ENCODE measurements at places on chromosomes 7 and 10. TPM values are rescaled to one million over a fixed set of nuclear protein-coding genes. Genes with fewer than 3 reads are reported as not detected.

- DNase-seq: no peak
These were observed 1.3 kb downstream of the NOS3 start for GRCh38 chr7:150992051-150992640.

- no peak for DNase-seq
These were observed 35.9 kb upstream of the SLF2 start for GRCh38 chr10:100876585-100877460.

DNA sequence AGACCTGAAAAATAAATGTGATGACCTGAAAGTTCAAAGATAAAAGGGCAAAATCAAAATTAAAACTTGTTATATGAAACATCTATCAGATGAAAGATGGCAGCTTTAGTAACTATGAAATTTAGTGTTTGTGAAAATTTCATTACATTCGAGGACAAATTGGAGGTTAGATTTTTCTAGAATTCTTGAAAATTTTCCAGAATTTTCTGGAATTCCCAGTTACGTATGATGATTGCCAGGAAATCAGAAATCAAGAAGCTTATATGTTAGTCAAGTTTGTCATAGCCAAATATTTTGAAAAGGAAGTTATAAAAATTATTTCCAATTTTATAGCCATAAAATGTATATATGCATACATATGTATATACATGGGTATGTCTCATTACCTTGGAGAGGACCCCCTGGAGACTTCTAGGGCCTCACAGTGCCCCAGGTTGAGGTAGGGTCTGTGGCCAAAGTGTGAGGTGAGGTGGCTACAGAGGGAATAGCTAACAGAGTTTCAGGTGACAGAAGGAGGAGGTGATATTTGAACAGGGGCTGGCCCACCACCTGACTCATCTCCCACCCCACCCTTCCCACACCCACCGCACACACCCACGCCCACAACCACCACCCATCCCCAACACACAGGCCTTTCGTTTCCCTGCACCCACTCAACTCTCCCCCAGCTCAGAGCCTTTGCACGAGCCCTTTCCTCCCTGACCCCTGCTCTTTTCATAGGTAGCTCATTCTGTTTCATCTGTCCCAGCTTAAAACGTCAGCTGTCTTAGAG, 21.5 kb downstream of the C10orf105 start:
- DNase-seq: peak; percentile 62

- DNase-seq: no peak
These were observed 31.5 kb downstream of the SHTN1 start for GRCh38 chr10:116973371-116973905.

The HOXA9 gene
- total RNA-seq: 0.39 TPM

The GIMAP8 gene
- total RNA-seq: 17.7 TPM

DNA sequence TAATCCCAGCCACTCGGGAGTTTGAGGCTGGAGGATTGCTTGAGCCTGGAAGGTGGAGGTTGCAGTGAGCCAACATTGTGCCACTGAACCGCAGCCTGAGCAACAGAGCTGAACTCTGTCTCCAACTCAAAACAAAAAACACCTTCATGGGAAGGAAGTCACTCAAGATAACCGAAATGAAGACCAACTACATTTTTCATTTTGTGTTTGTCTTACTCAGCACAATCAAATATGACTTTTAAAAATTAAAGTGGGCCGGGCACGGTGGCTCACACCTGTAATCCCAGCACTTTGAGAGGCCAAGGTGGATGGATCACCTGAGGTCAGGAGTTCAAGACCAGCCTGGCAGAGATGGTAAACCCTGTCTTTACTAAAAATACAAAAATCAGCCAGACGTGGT, 40.0 kb downstream of the CREM start:
- DNase-seq: no peak

- no peak for DNase-seq
These were observed 102.3 kb upstream of the MTPN start for GRCh38 chr7:136079478-136079892.

DNA sequence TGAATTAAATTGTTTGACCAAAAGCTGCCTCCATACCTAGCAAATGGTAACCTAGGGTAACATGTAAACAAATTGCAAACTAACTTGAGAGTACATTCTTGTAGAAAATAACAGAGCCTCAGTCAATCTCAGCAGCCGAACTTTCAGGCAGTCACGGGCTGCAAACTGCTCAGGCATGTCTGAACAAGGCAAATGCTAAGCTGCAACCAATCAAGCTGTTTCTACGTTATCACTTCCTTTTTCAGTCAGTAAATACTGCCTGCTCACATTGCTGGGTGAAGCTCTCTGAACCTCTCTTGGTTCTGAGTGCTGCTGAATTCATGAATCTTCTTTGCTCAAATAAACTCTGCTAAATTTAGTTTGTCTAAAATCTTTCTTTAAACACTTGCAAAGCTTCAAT, 1212.4 kb downstream of the SORCS1 start:
- DNase-seq: no peak

Data from natural killer cell (primary cell).